Stimulated activated CD8-positive, alpha-beta memory T cell treated with anti-CD3 and anti-CD28 coated beads, Interleukin-15, amount 100 ng/mL, for 4 hours (primary cell): ENCODE measurements at places on chromosomes 5 and 9.

DNA sequence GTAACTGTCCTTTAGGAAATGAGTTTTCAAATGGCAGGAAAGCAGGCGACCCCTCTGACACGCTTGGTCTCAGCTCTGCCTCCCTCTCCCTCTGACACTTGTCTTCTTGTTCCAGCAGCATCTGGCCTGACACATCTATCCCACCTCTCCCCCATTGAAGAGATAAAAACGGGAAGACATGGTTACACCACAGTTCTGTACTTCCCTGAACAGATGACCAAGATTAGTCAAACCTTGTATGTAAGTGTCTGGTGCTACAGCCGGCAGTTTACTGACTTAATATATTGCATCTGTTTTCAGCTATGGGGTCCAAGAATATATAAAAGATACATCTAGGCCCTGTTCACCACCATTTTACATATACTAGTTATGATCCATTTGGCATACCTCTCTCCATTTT, 29.6 kb upstream of the MLLT3 start:
- DNase-seq: no peak

DNA sequence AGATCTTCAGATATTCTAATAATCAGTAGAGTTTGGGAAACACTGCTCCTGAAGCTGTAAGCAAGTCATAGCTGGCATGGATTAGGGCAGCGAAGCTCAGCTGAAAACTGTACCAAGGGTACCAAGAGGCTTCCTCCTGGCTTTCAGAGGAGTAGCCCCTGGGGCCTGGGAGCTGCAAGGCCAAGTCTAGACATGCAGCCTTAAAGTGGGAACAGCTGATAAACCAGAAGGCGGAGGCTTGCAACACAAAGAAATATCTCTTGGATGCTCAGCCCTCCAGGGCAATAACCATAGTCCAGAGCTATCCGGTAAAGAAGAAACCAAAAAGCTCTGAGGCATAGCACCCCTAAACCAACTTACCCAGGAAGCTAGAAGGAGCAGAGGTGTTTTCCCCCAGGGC, 51.5 kb downstream of the MRPS30 start:
- no peak for DNase-seq

- DNase-seq: no peak
Measured at GRCh38 chr9:122116040-122116439, 22.9 kb upstream of the TTLL11 start.

DNA sequence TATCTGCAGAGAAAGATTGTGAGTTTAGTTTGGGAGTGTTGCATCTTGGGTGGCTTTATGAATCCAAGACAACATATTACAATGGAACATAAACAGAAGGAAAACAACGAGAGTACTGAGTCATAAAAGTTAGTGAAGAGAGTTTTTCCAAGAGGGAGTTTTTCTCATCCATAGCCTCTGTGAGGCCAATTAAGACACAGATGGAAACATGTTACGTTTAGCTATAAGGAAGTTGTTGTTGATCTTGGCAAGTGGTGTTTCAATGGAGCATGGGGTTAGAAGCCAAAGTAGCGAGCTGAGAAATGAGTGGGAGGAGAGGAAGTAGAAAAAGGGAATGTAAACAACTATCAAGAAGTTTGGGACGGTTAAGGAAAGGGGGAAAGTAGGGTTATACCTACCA, 53.3 kb upstream of the SPATA31D4 start:
- DNase-seq: no peak

GRCh38 chr5:79105868-79106267, 5.7 kb upstream of the BHMT start:
- no peak for DNase-seq
